Endothelial cell of umbilical vein (primary cell): ENCODE measurements at places on chromosomes 13 and 19.

GRCh38 chr19:342801-343421 lies 1.7 kb downstream of the MIER2 start:
- peak; percentile 98 for DNase-seq

DNA sequence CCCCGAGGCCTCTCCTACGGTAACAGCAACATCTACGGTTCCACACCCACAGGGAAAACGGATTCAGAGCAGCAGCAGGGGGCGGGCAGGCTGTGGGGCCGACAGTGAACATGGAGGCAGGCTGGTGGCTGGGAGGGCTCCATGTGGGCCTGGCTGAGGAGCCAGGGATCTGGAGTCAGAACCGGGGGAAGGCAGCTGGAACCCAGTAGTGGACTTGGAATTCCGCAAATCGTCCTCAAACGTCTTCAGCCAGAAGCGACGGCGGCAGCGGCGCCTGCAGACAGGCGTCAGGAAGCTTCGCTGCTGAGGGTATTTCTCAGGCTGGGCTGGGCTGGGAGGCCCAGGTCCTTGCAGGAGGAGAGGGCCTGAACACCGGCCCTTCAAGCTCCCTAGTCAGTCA lies 1.8 kb downstream of the TMEM86B start:
- no peak for DNase-seq

- peak; percentile 43 for DNase-seq
These were observed 32.0 kb upstream of the TUBGCP3 start for GRCh38 chr13:112619730-112620631.

DNA sequence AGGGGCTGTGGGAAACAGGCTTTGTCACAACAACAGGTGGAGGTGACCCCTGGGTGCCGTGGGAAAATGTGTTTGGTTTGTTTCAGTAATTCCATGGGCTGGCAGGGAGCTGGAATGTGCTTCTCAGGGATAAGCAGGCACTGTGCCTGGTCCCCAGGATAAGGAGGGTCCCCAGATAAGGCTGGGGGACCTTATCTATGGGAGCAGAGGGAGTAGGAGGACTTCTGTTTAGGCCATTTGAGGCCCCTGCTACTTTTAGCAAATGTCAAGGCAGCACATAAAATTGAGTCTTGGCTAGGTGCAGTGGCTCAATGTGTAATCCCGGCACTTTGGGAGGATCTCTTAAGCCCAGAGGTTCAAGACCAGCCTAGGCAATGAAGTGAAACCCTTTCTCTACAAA lies 59.5 kb downstream of the KCNC3 start:
- DNase-seq, result no peak

DNA sequence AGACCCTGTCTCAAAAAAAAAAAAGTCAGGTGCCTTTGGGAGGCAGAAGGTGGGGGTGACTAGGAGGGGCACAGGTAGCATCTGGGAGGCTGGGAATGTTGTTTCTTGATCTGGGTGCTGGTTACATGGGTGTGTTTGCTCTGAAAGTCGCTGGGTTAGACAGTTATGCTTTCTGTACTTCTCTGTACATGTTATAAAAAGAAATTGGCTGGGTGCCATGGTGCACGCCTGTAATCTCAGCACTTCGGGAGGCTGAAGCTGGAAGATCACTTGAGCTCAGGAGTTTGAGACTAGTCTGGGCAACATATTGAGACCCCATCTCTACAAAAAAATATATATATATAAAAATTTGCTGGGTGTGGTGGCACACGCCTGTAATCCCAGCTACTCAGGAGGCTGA lies 15.1 kb downstream of the NOSIP start:
- no peak for DNase-seq

- no peak for DNase-seq
These were observed 165.6 kb downstream of the USP12 start for GRCh38 chr13:27005976-27006518.

DNA sequence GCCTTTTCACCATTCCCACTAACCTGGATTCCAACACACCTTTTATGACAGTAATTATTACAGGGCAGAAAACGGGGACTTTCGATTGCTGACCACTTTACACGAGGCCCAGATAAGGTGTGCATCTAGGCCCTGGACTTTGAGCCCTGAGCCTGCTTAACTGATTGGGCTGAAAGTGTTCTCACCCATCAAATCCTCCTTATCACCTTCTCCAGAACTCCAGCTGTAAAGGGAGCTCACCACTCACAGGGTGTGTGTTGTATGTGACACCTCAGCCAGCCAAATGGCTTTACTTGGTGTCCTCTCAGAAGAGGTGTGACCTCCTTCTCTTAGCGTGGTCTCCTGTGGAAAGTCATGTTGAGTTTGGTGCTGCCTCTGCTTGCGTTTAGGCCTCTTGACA lies 36.5 kb downstream of the SIPA1L3 start:
- DNase-seq, result no peak

DNA sequence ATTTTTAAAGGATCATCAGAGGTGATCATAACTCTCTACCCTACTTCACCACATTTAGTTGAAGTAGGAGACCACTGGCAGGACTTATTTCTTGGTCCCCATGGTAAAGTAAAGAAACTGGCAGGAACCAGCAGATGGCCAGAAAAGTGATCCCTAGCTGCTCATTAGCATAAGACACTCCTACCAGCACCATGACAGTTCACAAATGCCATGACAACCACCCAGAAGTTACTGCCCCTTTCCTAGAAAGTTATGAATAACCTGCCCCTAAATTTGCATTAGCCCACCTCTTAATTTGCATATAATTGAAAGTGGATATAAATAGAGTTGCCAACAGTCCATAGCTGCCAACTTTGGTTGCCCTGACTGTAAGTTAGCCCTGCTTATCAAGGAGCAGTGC lies 18.4 kb upstream of the RUBCNL start:
- DNase-seq, result no peak

GRCh38 chr19:14271840-14272239 lies 65.9 kb upstream of the ADGRL1 start:
- no peak for DNase-seq

DNA sequence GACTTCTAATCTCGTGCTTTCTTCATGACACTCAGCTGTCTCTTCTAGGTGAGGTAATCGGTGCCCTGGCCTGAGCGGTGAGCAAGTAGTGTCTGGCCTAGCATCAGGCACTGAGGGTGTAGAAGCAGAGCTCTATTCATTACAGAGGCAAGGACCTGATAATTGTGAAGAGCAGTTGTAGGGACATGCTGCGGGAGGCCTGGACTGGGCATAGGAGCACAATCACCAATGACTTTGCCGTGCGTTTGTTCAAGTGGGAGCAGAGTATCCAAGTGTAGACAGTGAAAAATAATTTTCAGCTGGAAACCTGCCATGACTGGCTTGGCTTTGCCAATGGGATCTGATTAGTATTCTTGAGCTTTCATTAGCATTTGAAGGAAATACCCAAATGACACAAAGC lies 32.1 kb upstream of the DCLK1 start:
- no peak for DNase-seq

DNA sequence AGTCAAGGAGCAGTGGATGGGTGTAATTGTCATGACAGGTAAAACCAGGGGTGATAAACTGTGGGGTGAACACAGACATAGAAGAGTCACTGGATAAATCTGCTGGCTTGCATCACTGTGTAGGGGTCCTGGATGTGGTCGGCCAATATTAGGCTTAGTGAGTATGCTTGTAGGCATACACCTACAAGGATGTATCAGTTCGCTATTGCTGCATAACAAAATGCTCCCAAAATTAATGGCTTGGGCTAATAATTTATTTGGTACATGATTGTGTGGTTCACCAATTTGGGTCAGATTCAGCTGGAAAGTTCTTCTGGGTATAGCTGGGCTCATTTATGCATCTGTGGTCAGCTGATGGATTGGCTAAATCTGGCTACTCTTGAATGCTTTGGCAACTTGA lies 11.2 kb upstream of the EVI5L start:
- DNase-seq, result no peak

GRCh38 chr19:40689339-40690049 lies 957 bp downstream of the NUMBL start:
- peak; percentile 14 for DNase-seq

- DNase-seq, result no peak
These were observed 288.9 kb downstream of the KCNRG start for GRCh38 chr13:50303963-50304721.

DNA sequence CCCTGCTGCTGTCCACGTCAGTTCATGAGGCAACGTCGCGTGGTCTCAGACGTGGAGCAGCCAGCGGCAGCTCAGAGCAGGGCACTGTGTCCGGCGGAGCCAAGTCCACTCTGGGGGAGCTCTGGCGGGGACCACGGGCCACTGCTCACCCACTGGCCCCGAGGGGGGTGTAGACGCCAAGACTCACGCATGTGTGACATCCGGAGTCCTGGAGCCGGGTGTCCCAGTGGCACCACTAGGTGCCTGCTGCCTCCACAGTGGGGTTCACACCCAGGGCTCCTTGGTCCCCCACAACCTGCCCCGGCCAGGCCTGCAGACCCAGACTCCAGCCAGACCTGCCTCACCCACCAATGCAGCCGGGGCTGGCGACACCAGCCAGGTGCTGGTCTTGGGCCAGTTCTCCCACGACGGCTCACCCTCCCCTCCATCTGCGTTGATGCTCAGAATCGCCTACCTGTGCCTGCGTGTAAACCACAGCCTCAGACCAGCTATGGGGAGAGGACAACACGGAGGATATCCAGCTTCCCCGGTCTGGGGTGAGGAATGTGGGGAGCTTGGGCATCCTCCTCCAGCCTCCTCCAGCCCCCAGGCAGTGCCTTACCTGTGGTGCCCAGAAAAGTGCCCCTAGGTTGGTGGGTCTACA lies 6.6 kb downstream of the FSTL3 start:
- DNase-seq, result no peak

DNA sequence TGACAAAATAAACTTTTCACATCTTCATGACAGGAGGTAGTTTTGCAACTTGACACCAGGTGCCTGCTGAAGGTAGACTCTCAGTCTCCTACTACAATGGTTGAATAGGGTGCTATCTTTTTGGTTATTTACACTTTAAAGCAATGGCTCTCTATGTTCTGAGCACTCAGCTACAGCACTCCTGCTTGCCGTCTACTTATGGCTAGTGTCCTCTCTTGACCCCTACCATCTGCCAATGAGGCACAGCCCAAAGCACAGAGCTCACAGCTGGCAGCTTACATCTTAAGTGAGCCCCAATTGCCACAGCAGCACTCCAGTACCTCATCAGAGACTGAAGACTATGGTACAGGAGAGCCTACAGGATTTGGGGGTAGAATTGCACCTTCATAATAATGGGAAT lies 11.4 kb downstream of the ZNF708 start:
- no peak for DNase-seq

DNA sequence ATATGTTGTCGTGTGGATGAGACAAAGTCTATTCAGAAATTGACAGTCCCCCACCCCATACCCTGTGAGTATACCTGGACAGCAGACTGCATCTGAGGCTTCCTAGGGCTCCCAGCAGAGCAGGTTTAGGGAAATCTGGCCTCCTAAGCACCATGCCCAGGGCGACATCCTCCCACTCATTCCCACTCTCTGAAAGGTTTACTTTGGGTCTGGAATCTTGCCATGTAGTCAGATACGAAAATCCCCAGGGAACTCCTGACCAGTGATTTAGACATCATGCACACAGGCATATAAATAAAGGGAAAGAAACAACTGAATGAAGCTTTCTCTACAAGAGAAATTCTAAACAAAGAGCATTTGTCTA lies 717 bp upstream of the NALCN start:
- no peak for DNase-seq

GRCh38 chr13:29050719-29051118 lies 230.6 kb downstream of the MTUS2 start:
- no peak for DNase-seq

GRCh38 chr19:1411255-1412191 lies 4.1 kb downstream of the DAZAP1 start:
- DNase-seq, result no peak

- DNase-seq, result no peak
These were observed 1.8 kb upstream of the SLC27A1 start for GRCh38 chr19:17468302-17469091.

DNA sequence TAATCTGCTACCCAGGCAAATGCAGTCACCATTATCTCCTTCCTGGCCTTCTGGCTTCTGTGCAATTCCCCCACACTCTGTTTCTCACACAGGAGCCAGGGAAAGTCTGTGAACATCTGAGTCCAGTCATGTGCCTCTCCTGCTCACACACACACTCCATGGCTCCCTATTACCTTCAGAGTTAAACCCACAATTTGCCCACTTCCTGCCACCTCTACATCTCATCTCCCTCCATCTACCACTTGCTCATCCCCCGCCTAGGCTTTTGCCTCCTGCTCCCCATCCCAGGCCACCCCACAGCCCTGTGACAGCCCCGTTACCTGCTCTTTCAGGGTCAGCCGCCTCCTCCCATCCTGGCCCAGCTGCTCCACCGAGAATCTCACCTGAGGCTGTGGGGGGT lies 13.5 kb downstream of the IL12RB1 start:
- no peak for DNase-seq

GRCh38 chr19:16168465-16169081 lies 4.8 kb downstream of the CIB3 start:
- no peak for DNase-seq

DNA sequence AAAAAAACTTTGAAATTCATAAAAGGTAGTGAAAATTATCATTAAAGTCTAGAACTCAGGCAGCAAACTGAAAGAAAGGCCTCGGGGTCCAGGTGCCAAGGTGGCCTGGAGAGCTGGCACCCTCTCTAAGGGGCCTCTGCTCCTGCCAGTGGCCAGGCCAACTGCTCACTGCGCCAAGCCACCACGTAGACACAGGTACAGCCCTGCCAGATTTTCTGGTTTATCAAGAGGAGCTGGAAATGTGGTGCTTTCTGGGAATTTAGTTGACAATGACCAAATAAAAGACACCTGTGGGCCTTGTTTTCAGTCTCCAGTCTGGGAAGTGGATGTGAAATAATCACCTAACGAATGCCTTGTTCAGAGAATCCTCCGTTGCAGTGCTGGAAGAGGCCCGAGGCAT lies 22.8 kb downstream of the ZNF574 start:
- no peak for DNase-seq

- DNase-seq, result peak; percentile 51
These were observed 9.4 kb upstream of the SPC24 start for GRCh38 chr19:11164879-11165406.

DNA sequence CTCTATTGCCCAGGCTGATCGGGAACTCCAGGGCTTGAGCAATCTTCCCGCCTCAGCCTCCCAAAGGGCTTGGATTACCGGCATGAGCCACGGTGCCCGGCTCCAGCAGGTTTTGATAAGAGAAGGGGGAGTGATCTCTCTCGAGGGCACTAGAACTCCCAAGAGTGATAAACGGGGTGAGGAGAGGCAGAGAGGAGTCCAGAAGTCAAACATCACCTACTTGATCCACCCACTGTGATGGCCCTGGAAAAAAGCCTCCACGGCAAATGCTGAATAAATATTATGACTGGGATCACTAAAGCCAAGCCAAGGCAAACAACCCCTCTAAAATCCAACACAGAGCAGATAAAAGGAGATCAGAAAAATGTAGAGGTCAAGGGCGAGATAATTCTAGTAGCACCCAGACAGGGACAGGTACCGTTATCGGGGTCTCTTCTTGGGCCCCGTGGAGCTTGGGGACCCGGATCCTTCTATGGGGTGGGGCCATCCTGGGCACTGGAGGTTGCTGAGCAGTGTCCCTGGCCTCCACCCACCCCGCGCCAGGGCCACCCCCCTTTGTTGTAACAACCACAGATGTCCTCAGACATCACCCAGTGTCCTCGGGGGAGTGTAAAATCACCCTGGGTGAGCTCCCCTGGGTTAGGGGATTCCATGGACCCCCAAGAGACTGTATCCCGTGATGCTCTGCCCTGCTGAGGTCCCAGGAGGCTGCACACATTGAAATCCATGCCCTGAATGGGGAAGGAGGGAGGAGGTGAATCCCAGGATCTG lies 3.7 kb upstream of the CREB3L3 start:
- no peak for DNase-seq
